Foreskin fibroblast (primary cell): ENCODE measurements at places on chromosomes 7 and 10.
A peak's percentile ranks its signal among the peaks of the same experiment; 100 is the strongest.

DNA sequence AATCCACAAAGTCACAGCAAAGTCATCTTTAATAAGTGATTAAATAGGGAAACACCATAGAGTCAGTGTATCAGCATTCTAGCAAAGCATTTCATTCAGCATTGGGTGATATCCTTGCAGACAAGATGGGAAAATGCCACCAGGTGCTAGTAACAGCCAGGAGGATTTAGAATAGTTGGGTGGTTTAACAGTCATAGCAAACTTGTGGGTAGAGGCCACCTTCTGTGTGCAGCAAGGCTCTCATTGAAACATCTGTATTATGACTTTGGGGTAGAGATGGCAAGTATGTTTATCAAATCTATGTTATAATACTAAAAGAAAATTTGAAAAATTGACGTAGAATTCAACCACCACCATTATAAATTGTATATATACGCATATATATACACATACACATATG, 26.4 kb upstream of the ADO start:
- no peak for DNase-seq

DNA sequence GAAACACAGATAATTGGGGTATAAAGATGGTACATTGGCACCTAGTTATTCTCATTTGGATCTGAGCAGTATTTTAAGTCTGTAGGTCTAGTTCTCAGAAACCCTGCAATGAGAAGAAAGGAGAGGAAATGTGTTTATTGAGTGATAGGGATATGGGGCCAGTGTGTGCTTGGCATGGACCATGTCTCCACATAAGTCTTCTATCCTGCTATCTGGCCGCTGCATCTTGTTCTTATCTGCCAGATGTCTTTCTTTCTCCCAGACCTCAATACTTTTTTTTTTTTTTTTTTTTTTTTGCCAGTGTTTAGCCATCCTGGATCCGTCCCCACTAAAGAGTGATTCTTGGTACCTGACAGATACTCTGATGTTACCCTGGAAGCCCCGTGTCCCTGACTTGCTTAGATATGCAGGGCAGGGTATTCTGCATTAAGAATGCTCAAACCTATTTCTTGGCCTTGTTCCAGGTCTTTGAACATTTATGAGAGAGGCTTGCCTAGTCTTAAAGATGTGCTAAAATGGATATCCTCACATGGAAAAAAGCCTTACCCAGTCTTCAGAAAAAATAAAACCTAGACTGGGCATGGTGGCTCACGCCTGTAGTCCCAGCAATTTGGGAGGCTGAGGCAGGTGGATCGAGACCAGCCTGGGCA, 10.0 kb downstream of the MTURN start:
- DNase-seq: no peak

- DNase-seq: no peak
Observed at GRCh38 chr7:42192851-42193461, 44.1 kb downstream of the GLI3 start.

GRCh38 chr7:101125989-101126650, 784 bp upstream of the SERPINE1 start:
- peak; percentile 61 for DNase-seq

DNA sequence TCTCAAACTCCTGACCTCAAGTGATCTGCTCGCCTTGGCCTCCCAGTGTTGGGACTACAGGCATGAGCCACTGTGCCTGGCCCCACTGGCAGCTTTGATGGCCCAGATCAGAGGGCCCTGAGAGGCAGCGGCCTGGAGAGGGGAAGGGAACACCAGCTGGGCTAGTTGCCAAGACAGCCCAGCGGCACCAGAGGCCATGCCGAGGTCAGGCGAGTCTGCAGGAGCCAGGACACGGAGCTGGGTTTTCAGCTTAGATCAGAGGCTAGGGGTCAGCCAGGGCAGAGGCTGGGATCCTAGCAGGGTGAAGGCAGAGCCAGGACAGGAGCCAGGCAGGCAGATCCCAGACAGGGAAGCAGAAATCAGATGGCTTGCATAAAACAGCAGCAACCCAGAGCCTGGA, 92.9 kb downstream of the MYL10 start:
- DNase-seq: no peak

- DNase-seq: peak; percentile 34
Observed at GRCh38 chr7:107118109-107118900, 50.5 kb upstream of the HBP1 start.

GRCh38 chr7:3243256-3243655, 57.8 kb upstream of the SDK1 start:
- peak; percentile 60 for DNase-seq

GRCh38 chr10:113965683-113966082, 78.0 kb upstream of the ADRB1 start:
- no peak for DNase-seq

- DNase-seq: no peak
Observed at GRCh38 chr10:93364966-93365365, 117.2 kb downstream of the MYOF start.

DNA sequence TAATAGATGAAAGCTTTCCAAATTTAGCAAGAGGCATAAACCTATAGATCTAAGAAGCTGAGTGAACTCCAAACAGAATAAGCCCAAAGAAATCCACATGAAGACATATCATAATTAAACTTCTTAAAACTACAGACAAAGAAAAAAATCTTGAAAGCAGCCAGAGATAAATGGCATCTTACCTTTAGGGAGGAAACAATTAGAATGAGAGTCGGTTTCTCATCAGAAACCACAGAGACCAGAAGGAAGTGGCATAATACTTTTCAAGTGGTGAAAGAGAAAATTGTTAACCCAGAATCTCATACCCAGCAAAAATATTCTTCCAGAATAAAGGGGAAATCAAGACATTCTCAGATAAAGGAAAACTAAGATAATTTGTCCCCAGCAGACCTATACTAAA, 98.9 kb upstream of the NANOS1 start:
- no peak for DNase-seq

DNA sequence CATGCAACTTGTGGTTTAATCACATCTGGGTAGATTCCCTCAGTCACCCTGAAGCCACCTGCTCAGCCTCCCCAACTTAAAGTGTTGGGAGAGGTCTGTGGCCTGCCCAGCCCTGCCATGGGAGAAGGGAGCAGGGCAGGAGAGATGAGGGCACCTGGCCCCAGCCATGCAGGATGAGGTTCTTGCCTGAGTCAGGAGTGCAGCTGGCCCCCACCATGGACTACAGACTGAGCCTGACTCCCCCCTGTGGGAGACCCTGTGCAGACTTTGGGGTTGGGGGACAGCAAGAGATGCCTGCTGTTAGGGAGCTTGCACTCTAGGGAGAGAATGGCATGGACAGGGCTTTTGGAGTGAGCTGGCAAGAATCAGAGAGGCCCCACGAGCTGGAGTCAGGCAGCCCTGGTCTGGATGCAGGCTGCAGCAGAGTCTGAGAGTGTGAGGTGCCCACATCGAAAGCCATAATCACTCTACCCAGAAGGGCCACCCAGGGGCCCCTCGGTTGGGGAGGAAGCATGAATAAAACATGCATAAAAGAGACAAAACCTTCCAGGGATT, 34.7 kb upstream of the DPYSL4 start:
- DNase-seq: no peak

DNA sequence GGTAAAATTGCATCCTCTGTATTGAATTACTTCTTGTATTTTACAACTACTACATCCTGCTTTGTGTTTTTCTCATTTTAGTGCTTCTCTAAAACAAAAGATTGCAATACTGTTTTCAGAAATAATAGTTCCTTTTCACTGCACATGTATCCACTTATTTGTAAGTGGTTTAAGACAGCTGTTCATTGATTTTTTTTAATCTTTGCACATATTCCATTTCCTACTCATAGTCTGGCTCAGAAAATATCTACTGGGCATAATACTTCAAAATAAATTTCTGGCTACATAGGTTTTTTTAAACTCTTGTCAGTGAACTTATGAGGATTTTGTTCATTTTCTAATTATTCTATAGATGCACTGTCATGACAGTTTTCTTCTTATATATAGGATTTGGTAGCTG, 54.8 kb downstream of the SND1 start:
- DNase-seq: no peak

GRCh38 chr7:110964775-110965174, 126.2 kb upstream of the LRRN3 start:
- DNase-seq: no peak

- DNase-seq: no peak
Observed at GRCh38 chr7:143280566-143280965, 4.2 kb upstream of the TMEM139 start.

DNA sequence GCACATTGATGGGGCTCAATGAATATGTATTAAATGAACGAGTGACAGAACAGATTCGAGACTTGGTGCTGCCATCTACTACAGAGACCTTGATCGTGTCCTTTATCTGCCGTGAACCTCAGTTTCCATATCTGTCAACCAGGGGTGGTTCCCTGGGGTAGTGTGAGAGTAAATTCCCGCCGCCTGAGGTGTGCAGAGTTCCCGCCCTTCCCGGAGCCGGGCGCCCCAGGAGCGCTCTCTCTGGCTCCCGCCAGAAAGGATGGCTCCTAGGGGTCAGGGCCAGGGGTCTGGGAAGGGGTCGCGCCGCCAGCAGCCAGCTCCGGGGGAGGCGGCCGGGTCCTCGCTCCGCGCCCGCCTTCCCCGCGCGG, 333 bp upstream of the PLCE1 start:
- DNase-seq: no peak

- no peak for DNase-seq
Observed at GRCh38 chr7:28580665-28581064, 168.3 kb downstream of the CREB5 start.

DNA sequence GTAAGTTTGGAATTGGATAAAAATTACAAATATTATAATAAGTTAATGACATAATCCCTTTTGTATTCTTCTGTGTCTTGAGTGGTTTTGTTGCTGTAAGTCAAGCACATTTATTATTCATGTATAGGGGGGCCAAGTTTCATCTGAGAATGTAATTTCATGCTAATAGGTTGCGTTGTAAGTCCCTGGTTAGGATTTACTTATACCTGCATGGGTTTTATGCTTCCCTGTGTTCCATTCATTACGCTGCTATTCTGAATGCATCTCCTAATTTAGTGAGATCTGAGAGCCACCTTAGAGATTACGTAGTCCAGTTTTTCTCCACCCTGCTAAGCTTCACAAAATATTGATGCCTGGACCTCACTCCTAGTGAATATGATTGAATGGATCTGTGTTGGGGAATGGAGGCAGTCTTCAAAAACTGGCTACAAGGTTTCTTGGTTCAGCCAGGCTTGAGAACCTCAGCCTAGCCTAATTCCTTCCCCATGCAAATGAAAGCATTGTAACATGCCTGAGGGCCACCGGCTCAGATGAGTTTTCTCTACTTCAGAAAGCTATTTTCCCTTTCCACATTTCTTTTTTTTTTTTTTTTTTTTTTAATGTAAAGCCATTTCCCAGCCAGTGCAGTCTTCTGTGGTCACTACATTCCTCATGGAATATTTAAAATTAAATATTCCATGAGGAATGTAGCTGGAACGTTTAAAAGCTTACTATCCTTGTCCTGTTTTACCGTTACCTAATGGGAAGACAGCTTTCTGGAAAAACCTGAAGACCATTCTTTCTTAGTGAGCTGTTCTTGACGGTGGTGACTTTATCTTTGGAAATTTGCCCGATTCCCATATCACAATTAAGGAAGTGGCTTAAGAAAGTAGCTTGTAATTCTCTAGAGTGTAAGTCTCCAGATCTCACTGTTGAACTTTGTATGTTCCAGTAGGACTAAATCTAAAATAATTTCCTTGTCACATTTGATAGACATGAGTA, 16.0 kb downstream of the PAPSS2 start:
- DNase-seq: peak; percentile 54

DNA sequence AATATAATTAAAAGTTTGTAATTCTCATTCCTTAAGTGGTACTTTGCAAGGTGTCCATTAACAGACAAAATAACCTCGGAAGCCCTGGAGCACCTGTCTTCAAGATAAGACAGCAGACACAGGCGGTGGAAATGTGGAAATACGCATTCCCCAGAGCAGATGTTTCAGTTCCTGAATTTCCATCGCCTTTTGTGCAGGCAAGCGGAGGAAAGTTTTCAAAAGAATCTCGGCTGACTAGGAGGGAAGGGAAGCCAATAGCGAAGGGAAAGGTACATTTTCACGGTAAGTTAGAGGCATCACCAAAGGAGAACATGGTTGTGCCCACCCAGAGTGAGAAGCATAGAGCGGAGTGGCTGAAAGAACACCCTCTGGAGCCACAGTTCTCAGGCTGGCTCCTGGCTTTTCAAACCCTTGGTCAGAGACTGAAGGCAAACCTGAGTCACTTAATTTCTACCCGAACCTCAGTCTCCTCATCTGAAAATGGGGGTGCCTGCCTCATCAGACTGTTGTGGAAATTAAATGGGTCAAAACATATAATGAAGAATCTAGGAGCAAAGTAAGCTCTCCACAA, 13.6 kb downstream of the CPA1 start:
- no peak for DNase-seq

GRCh38 chr7:121753944-121754343, 119.0 kb upstream of the PTPRZ1 start:
- DNase-seq: no peak

DNA sequence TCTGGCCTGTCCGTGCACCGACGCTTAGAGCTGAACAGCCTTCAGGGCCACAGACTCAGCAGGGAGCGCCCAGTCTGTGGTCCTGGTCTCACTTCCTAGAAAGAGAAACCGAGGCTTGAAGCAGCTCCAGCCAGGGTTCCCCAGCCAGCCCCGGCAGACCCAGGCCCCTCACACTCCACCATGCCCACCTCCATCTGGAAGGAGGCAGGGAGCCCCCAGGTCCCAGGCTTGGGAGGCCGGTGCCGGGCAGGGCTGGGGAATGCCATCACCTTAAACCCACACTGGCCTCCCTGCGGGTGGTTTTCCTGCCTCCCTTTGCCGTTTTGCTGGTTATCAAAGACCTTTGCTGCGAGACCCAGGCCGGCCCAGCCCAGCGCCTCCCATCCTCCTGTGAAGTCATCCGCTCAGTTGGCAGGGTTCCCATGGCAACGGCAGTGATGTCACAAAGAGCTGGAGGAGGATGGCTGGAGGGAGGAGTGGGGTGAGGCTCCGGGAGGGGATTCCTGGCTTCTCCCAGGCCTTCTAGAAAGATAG, 24.0 kb downstream of the ELFN1 start:
- peak; percentile 17 for DNase-seq

- DNase-seq: no peak
Observed at GRCh38 chr10:61398366-61399129, 54.6 kb downstream of the TMEM26 start.

GRCh38 chr7:25006276-25006675, 26.3 kb upstream of the OSBPL3 start:
- no peak for DNase-seq

DNA sequence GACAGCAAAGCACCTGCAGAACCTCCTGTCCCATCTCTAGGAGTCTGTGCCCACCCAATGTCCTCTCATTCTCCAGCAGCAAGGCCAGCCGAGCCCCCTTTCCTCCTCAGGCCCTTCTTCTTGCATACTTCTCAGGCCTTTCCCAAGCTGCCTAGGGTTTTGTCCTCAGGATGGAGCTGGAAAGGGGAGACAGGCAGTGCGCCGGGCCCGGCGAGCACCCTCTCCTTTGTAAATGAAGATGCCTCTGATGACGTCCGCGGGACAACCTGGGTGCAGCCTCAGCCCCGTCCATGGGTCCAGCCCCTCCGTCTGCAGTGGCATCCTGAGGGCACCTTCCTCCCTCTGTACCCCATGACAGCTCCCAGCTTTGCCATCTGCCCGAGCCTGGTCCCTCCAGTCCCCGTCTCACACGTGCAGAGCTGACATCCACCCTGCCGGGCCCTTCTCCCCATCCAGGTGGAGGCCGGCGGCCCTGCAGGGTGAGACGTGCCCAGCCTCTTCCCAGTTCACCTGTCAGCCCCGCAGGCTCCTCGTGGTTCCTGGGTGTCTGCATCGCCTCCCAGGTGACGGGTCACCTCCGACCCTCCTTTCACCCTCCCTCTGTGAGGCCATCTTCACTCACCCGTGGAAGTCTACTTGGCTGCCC, 36.4 kb downstream of the JAKMIP3 start:
- no peak for DNase-seq

- DNase-seq: no peak
Observed at GRCh38 chr7:24737281-24737680, 20.0 kb downstream of the GSDME start.
